ENCODE measurements at places on chromosomes 13 and 19.
A peak's percentile ranks its signal among the peaks of the same experiment; 100 is the strongest.

DNA sequence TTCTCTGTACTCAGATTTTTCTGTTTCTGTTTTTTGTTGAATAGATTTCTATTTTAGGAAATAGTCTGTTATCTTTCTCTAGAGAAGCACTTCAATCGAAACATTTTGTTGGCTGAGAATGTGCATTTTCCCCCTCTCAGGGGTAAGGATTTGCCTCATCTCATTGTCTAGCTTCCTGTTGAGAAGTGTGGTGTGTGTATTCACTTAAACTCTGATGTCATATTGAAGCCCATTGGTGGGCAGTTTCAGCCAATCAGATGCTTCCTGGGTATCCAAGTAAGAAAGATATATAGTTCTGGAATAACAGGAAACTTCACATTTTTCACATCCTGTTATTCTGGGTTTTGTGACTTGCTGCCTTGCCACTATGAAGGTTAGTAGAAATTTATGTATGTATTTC lies 87.6 kb downstream of the ARHGEF7 start:
- DNase-seq, result peak; percentile 78

DNA sequence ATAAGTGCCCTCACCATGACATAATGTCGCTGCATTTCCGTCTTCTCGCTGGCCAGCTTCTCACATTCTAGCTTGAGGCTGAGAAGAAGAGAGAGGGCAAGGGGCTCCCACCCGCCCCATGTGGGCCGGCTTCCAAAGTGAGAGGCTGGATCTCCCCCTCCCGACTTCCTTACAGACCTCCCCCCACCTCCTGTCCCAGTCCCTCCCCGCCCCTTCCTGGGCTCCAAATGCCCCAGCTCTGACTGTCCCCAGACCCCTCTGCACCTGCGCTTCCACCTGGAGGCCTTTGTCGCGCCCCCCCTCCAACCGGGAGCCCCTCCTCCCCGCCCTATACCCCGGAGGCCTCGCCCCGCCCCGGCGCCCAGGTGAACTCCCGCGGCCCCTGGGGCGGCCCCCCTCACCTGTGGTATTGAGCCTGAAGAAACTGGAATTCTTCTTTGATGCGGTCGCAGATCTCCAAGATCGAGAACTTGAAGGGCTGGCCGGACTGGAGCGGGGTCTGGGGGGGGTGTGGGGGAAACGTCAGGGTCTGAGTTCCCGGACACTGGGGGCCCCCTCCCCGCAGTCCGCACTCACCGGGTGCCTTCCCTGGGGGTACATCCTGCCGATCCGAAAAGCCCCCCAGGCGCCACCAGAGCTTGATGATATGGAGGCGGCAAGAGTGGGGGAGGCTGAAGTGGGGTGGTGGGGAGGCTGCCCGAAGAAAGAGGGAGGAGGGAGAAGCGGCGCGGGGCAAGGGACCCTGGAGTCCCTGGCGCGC lies 595 bp downstream of the TLE2 start:
- DNase-seq, result no peak

GRCh38 chr13:20441879-20442278 lies 83.8 kb downstream of the CRYL1 start:
- DNase-seq, result no peak

DNA sequence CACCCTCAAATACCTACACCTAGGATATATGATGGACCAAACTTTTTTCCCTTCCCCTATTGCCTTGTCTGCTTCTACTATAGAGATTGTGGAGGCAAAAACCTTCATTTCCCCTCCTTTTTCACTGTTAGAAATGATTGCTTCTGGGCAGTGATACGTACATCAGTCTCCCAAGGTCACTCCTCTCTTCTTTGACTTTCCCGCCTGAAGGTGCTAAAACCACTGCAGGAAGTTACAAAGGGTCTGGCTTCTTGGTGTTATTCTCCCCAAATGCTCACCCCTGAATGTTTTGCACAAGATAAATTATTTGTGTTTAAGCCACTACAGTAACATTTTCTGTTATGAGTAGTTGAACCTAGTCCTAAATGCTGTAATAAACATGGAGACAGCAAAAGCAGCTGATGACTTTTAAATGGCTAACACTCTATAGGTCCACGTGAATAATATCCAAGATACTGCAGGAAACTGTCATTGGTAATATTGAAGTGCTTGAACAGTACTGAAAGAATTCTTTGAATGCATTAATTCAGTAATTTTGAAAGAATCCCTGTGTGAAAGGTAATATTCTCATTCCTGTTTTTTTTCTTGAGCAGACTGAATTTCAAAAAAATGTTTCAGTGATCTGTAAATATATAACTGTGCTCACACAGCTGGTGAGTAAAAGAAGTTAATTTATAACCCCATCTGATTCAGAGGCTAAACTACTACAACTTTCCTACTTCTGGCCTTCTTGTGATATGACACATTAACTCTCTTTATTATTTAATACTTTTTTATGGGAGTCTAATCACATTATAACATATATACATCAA lies 865.1 kb downstream of the EFNB2 start:
- DNase-seq, result no peak

DNA sequence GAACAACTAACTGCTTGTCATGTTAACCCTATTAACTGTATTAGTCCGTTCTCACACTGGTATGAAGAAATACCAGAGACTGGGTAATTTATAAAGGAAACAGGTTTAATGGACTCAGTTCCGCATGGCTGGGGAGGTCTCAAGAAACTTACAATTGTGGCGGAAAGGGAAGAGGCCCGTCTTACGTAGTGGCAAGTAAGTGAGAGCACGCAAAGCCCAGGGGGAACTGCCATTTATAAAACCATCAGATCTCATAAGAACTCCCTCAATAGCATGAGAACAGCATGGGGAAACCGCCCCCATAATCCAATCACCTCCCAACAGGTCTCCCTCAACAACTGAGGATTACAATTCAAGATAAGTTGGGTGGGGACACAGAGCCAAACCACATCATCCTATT lies 34.7 kb downstream of the PHF11 start:
- DNase-seq, result no peak

GRCh38 chr13:37407156-37407555 lies 191.4 kb downstream of the POSTN start:
- no peak for DNase-seq

GRCh38 chr19:43640424-43640757 lies 741 bp upstream of the CADM4 start:
- DNase-seq, result no peak

- DNase-seq, result peak; percentile 51
Observed at GRCh38 chr13:76711550-76712182, 174.5 kb downstream of the KCTD12 start.

All from eye (tissue), 1 donor.